ELF-1 (cell line): ENCODE measurements at places on chromosomes 6 and 20.

DNA sequence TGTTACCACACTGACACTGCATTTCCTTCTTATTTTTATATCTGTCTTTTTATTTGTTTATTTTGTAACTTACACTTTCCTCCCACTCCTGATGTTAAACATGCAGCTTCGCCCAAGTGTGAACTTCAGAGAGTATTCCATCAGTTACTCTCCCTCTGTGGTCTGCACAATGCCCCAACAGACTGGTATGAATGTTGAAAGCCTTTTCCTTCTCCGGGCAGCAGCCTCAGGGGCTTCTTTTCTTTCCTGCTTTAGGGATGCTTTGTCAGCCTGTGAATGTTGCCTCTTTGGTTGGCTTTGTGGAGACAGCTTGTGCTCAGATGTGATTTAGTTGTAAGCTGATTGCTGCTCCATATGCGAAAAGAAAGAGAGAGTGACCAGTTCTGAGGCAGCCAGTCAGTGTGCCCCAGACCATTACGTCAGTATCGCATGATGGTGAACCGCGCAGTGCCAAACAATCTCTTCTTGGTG, 44.0 kb downstream of the SMPDL3A start:
- DNase-seq: peak; percentile 81

DNA sequence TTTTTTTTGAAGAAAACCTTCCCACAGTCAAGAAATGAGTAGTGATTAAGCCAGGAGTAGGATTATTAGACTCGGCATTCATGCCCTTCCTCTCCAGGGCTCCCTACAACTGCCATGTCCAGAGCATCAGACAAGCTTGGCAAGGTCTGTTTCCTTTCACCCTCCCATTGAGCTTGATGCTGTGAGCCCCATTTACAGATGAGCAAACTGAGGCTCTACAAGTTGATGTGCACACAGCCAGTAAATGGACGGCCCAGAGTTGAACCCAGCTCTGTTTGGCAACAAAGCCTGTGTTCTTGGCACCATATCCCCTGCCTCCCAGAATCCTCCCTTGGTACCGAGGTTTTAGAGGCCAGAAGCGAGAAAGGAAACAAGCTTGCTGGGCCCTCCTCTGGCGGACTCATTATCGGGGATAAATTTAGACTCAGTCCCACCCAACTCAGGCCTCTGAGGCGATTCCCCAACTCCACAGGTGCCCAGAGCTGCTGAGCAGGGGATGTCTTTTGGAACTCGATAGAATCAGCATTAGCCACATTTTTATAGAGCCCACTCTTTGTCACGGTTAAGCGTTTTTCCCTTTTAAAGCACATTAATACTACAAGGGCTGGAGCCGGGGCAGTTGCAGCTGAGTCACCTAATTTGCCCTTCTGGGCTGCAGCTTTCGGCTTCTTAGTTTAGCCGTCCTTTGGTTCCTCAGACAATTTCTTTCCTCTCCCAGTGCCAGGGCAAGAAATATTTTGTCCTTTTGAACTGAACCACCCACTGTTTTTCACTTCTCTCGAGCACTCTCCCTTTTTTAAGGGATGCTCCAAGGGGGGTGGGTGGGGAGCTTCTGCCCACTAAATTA, 23.0 kb upstream of the NFATC2 start:
- DNase-seq: no peak

DNA sequence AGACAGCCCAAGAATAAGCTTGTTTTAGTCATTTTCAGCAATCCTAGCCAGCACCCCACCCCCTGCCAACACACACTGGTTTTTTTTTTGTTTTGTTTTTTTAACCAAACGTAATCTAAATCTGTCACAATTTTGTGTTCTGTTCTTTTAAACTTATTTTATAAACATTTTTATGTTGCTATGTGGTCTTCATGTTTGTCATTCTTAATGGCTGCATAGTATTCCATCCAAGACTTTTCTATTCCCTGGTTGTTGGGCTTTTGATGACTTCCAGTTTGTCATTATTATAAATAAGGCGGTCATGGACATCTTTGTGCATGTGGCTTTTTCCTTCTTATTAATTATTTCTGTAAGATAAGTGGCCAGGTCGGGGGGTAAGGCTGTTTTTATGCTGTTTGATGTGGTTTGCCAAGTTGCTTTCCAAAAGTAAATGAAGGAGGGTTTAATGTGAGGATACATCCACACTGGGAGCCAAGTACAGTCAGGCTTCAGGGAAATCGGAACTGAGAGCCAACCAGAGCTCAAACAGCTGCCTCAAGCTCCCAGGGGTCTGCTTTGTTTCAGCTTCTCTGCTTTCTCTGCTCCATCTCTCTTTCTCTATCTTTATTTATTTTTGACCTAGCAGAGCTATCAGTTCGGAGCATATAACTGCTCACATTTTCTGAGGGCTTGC, 125.8 kb downstream of the VEGFA start:
- DNase-seq: no peak

GRCh38 chr20:4022386-4023286, 7.3 kb upstream of the RNF24 start:
- peak; percentile 57 for DNase-seq

GRCh38 chr6:137711972-137712371, 155.1 kb upstream of the TNFAIP3 start:
- DNase-seq: no peak

DNA sequence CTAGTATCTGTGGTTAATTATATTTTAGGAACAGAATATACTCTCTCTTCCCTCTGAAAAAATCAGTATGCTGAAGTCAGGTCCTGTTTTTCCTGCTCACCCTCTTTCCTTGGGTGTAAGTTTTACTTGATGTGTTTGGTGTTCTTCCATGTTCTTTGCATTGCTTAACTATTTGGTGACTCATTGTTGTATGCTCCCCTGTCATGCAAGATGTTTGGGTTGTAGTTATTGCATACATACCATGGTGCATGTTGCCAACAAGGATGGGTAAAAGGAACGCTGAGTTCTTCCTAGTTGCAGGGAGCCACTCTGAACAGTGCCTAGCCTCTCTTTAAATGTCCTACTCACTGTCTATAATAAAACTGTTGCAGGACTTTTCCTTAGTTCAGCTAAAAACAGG, 207.9 kb upstream of the LAMP5 start:
- DNase-seq: no peak

DNA sequence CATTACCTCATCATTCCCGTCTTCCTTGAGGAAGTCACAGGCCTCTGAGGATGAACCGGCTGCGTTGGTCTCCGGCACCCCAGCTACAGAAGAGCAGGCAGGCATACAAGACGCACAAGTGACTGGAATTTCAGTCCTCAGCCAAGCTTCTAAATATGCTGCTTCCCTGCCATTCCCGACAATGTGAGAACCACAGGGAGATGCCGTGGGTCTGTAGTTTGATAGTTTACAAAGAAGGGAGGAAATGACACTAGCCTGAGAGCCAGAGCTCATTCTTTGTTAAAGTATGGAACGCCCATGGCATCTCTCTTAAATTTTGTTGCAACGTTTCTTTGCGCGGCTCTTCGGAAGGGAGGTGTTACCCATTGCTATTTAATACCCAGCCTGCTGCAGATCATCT, 25.7 kb downstream of the HEBP2 start:
- DNase-seq: no peak

- peak; percentile 58 for DNase-seq
Measured at GRCh38 chr6:107957308-107957908, 600 bp downstream of the SEC63 start.

DNA sequence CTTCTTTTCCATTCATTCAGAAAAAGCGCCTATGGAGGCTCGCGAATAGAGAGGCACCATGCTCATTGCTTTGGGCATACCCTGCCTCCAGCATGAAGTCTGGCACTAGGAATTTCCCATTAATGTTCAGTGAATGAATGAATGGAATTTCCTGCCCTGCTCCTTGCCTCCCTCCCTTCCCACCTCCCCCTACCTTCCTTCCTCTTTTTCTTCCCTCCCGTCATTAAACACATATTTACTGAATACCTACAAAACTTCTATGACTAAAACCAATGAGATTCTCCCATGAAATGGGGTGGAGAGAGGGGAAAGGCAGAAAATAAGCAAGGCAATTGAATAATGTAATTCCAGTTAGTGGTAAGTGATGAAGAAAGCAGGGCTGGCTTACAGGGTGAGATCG, 213.8 kb upstream of the AGPAT4 start:
- DNase-seq: no peak
